CD4-positive, alpha-beta T cell (primary cell): ENCODE measurements at places on chromosomes 1 and 21.

GRCh38 chr1:40712405-40712944 is 21.0 kb downstream of the NFYC start:
- DNase-seq = no peak

DNA sequence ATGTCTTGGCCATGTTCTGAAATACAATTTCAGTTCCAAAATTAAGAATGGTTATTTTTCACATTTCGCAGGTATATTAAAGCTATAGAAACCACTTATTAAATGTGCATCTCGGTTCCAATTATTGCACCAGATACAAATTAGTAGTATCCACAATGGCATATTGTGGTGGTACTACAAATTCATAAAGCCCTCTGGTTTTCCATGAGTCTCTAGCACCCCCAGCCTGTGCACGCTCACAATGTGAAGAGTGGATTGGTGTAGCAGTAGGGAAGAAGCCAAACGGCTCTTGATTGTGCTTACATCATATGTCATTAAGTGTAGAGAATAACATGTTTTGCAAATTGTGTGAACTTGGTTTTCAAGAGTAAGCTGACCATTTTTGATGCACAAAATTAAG is 1.9 kb upstream of the BRINP3 start:
- DNase-seq = no peak

GRCh38 chr21:16811011-16811410 is 701.8 kb upstream of the CXADR start:
- no peak for DNase-seq

DNA sequence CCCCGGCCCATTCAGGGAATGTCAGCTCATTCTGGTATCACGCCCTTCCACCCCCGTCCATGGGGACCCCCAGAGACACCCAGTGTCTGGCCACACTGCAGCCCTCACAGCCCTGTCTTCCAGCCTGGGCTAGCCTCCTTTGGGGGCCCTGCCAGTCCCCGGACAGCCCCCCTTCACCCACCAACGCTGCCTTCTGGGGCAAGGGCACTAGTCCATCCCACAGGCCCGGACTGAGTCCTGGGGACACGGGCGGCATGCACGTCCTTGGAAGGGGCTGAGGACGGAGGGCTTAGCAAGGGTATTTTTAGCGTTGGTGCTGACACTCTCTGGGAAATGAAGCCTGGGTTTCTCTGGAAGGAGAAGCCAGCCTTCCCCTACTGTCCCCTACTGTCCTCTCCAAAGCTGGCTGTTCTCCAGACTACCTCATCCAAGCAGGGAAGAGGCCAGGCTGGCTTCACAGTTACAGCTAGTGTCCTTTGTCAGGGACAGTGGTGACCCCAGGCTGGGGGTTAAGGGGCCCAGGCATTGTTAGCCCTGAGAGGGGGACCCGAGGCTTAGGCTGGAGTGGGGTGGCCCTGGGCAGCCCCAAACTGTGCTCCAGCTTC is 39.5 kb downstream of the COQ8A start:
- no peak for DNase-seq

DNA sequence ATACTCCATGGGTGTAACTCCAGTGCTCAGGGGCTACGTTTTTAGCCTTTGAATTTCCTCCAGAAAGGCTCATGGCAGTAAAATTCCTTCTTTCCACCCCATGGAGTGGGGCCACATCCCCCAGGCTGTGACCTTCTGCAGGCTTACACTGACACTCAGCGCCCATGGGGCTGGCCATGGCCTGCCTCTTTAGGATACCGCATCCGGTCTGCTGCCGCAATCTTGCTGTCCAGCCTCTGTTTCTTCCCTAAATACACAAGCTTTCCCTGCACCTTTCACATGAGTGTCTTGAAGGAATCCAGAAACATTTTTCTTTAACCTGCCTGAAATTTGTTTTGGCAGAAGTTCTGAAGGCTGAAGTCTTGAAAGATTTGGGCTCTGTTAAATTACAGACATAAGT is 170.5 kb downstream of the NTMT2 start:
- no peak for DNase-seq

DNA sequence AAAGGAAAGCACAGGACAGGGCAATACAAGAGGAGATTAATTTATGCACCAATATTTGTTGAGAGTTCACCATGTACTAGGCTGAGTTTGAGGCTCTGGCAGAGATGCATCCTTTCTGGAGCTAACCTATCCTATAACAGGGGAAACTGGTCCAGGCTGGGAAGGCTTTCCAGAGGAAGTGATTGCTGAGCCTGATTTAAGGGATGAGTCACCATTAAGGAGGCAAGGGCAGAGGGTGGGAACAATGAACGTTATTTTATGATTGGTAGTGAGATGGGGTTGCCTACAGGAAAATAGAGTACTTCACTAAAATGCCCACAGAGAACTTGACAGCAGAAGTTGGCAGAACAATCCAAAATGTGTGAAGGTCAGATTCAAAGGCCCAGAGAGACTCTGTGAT is 141.4 kb downstream of the PLPP3 start:
- DNase-seq = no peak

DNA sequence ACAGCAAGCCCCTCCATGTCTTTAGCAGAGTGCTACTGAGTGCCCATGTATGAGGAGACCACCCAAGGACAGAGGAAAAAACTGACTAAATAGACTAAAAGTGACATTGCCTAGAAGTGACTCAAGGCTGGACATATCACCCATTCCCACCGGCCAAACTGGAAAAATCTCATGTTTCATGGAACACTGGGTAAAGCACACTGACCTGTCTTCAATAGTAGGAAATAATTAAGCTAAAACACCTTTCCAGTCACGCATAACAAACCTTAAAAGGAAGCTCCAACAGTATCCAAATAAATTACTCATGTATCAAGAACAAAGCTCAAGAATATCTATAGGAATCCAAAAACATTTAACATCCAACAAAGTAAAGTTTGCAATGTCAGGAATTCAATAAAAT is 120.4 kb downstream of the SNX7 start:
- no peak for DNase-seq

GRCh38 chr21:26099610-26100219 is 70.9 kb downstream of the APP start:
- no peak for DNase-seq

DNA sequence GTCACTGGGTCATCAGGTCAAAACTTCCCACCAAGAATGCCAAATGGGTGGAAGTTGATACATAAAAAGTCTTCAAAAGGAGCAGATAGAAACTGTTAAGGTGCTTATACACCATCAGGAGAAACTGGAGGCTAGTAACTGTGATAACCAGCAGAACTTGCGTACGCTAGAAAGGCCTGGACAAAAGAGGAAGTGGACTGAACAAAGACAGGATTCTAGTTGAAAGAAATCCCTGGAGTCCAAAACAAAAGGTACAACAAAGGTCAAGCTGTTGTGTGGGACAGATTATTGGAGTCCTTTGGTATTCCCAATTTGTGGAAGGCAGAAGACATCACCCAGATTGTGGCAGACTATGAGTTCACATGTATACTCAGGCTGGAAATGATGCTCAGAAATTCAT is 215.8 kb upstream of the PBX1 start:
- no peak for DNase-seq

DNA sequence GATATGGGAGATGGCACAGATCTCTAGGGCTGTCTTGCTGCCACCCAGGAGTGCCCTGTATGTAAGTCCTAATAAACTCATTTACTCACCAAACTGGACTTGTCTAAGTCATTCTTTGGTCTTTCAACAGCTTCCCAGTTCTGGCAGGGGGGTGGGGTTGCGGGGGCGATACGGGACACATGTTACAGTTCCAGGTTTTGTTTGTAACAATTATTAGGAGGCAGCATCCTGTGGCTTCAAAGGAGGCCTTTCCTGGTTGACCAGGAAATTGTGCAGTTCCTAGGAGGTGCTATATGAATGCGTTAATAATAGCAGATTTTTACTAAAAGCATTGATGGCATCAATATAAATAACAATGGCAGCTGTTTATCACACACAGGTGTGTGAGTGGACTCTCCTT is 42.7 kb upstream of the TRIM45 start:
- DNase-seq = no peak

GRCh38 chr21:16215663-16216183 is 485.9 kb downstream of the USP25 start:
- no peak for DNase-seq

DNA sequence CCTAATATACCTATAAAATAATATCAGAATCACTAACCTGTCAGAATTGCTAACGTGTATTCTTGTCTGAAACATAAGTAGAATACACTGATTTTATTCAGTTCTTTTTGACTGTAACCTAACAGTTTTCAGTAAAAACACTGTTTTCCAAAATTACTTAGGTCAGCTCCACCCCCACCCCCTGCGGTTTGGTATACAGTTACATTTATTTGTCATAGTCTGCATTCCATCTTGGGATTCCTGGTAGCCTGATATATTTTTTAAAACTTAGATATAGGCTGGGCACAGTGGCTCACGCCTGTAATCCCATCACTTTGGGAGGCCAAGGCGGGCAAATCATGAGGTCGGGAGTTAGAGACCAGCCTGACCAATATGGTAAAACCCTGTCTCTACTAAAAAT is 19.8 kb upstream of the ABCD3 start:
- no peak for DNase-seq

DNA sequence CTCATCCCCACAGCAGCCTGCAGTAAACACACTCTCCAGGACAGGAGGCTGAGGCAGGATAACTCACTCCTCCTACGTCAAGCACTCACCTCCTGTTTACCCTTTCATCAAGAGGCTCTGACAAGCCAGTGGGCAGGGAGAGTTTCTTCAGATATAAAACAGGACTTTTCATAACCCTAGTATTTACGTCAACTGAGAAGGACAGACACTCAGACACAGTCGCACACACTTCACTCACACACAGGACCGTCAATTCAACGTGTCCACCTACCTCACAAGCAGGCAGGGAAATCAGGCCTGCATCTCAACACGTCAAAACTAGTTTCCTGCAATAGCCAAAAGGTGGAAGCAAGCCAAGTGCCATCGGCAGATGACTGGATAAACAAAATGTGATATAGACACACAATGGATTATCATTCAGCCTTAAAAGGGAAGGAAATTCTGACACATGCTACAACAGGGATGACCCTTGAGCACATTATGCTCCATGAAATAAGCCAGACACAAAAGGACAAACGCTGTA is 48.6 kb downstream of the ITPKB start:
- peak; percentile 60 for DNase-seq

DNA sequence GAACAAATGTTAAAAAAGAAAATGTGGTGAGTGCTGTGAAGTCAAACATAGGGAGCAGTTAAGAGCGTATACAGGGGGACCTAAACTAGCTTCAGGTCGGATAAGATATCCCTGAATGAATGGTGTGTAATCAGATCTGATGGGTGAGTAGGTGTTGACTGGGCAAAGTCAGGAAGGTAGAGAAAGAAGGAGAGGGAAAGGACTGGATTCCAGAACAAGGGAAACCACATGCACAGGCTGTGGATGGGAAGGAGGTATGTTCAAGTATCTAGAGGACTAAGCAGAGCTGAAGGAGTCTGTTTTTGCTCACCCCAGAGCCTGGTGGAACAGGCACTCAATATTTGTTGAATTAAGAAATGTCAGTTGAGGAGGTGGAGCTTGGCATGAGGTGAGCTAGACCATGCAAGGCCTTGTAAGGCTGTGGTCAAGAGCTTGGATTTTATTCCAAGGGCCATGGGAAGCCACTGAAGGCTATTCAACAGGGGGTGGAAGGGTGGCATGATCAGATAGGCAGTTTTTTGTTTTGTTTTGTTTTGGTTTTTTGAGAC is 27.4 kb downstream of the MAP7D1 start:
- no peak for DNase-seq

GRCh38 chr1:5343256-5344020 is 648.8 kb downstream of the NPHP4 start:
- no peak for DNase-seq

- no peak for DNase-seq
Measured at GRCh38 chr1:18158714-18159113, 51.1 kb downstream of the IGSF21 start.

DNA sequence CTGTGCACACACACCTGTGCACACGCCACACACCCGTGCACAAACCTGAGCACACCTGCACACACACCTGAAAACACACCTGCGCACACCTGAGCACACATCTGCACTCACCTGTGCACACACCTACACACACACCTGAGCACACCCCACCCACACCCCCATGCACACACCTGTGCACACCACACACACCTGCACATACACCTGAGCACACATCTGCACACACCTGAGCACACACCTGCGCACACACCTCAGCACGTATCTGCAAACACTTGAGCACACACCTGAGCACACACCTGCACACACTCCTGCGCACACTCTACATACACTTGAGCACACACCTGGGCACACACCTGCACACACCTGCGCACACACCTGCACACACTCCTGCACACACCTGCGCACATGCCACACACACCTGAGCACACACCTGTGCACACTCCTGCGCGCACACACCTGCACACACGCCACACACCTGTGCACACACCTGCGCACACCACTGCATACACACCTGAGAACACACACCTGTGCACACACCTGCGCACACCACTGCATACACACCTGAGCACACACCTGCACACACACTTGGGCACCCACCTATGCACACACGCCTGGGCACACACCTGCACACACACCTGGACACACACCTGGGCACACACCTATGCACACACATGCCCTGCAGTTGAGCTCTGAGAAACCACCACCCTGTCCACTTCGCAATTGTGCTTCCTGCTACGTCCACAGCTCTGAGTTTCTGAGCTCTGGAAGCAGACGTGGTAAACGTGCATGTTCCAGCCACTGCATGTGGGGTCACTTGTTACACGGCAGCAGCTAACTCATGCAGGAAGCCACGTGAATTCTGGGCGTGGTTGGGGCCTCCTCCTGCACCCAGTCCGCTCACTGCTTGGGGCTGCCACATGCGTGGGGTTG is 8.0 kb upstream of the C1orf159 start:
- no peak for DNase-seq

DNA sequence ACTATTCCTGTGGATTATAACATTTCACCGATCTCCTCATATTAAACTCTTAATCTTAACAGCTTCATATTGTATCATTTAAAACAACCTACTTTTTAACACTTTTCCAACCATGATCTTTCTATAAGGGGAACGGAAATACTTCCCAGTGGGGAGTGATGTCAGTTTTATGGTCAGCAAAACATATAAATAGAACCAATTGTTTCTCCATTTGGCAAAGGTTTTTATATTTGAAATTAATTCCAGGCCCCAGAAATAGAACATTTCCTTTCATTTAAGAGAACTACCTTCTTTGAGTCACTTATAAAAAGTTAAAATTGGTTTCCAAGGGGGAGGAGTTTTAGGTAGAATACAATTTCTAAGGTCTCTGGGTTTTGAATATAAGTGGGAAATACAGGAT is 189.6 kb downstream of the TGFBR3 start:
- DNase-seq = no peak
